Activated CD4-positive, alpha-beta T cell treated with anti-CD3 and anti-CD28 coated beads, Interleukin-10, Interleukin-2, amounts not matched to agents 100 ng/mL and 50 ng/mL, durations not matched to agents 16 hours and 8 hours (primary cell): ENCODE measurements at places on chromosomes 12 and 14.

GRCh38 chr14:62097072-62097471, 334.9 kb downstream of the SNAPC1 start:
- no peak for DNase-seq

- no peak for DNase-seq
These were observed 6.4 kb upstream of the TBPL2 start for GRCh38 chr14:55446833-55447232.

DNA sequence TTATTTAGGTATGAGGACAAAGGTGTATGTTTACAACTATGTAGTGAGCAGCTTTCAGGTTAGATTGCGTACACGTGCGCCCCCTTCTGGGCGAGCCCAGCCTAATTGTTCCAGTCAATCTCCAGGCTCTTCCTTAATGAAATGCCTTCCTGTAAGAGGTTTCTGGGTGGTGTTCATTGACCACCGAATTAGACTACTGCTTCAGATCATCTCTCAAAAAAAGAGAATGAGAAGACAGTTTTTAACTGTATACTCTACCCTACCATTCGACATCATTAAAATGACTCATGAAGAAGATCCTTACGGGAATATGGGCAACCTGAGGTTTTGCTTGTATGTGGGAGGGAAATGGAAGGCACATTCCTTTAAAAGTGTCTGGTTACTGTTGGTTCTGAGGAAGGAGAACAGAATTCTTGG, 2.1 kb downstream of the LUM start:
- peak; percentile 63 for DNase-seq

GRCh38 chr12:32134101-32134888, 27.6 kb downstream of the BICD1 start:
- peak; percentile 90 for DNase-seq

DNA sequence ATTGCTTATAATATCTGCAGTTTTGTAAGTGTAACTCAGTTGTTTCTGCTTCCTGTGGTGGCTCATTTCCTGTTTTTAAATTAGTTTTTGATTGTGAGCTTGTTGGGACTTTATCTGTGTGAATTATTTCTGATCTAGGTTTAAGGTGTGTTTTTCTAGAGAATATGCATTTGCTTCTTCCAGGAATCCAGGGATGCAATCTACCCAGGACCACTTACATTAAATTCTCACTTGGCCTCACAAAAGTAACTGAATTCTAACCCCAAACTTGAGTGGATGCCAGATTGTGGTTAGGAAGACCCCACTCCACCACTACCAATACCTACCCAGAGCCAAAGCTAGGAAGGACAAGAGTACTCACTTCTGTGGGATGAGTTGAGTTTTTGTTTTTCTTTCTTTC, 11.9 kb downstream of the STYX start:
- DNase-seq: peak; percentile 9

DNA sequence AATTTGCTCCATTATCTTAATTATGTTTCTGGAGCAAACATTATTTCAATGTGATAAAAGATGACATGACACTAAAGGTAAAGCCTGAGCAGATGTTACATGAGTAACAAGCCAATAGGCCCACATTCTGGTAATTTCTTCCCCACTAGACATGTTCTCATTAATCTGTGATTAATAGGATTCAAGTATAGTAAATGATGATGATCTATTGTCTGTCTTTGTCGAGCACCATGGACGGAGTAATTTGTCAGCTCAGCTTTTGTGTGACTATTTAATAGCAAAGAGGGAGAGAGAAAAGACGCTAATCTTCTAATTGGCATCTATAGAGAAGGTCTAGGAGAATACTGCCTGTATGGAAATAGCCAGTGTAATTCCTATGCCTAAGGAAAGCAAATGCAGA, 62.2 kb upstream of the INSM2 start:
- no peak for DNase-seq

GRCh38 chr14:54188064-54188666, 208.6 kb upstream of the CDKN3 start:
- DNase-seq: no peak

DNA sequence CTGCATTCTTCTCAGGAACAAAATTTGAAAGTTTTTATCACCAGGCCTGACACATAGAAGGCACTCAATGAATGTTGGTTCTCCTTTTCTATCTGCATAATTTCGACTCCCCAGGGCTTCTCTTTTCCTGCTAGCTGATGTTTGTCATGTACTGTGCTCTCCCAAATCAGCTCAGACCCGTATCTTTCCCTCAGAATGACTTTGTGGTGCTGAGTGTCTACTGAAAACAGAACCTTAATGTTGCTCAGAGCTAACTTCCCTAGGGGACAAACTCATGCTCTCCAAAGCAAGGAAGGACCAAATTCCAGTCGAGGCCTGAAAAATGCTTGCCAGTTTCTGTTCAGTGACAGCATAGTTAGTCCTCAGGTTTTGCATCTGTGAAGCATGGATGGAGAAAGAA, 1.9 kb downstream of the ARHGDIB start:
- no peak for DNase-seq

DNA sequence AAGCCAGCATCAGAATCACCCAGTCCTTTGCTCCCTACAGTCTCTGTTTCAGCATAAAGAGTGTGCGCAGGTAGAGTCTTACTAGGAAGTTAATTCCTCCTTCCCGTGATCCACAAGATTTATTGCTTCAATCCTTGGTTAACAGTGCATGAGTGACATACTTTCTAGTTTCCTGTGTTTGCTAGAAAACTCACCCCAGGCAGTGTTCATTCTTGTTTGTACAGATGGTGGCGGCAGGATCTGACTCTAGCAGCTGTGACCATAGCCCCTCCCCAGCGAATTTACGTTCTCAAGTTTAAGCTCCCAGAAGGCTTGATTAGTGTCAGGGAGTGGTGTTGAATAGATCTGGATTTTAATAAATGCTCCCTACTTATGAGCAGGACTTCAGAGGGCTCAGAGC, 75.9 kb upstream of the ANO2 start:
- DNase-seq: no peak

DNA sequence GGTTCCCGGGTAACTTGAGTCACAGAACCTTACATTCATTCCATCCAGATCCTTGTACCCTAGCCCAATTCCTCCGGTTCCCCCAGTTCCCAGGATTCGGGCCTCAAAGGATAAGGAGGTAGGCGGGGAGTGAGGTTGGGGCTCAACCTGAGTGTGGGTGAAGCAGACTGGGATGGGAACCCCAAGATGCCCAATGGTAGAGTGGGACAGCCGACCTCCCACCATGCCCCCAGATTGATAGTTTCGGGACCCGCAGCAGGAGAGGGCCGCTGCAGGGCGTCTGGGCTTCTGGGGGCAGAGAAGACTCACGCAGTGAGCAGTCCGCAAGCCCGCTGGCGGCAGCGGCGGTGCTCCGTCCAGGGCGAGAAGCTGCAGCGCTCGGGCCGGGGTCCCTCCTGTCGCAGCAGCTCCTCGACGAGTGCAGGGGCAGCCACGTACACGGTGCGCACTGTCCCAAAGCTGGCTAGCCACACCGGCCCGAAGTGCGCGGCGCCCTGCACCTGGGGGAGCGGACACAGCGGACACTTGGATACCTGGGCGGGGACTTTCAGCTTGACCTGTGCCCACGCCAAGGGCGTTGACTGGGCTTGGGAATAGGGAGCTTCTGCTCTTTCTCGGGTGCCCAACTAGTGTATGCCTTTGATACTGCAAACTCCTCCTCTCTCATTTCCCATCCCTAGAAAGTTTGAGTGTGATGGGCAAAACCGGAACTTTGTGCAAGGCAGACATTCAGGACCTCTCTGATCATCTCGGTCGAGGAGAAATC, 997 bp downstream of the CYP27B1 start:
- DNase-seq: no peak

DNA sequence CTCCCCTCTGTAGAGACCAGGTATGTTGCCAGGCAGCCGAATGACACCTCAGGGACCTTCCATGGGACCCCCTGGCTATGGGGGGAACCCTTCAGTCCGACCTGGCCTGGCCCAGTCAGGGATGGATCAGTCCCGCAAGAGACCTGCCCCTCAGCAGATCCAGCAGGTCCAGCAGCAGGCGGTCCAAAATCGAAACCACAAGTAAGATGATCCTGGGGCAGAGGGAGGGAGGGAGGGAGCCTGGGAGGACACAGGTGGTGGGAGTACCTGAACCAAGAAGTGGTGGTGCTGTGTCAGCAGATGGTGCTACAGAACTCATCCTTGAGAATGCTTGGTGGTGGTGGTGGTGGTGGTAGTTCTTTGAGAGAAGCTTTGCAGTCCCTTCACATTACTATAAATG, 1.0 kb downstream of the SMARCD1 start:
- DNase-seq: no peak

- DNase-seq: no peak
These were observed at the start of gene NPC2 for GRCh38 chr14:74492776-74493342. NPC2 (minus strand) TSS chr14:74493305; CDS start chr14:74493274, 31 bp downstream.

DNA sequence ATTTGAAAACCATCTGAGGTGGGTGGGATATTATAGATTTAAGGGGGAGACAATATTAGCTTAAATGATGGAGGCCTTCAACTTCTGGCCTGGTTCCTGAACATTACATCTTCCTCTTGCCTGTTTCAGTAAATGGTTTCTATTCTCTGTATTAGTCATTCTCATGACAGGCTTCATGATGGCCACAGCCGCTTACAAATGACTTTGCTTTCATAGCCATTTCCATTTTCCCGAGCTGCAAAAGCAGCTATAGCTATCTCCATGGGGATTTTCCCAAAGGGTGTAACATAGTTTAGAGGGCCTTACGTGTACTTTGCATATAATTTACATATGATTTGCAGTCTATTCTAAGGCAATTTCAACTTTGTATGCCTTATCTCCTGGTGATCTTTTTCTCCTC, 121.8 kb downstream of the NRXN3 start:
- no peak for DNase-seq

DNA sequence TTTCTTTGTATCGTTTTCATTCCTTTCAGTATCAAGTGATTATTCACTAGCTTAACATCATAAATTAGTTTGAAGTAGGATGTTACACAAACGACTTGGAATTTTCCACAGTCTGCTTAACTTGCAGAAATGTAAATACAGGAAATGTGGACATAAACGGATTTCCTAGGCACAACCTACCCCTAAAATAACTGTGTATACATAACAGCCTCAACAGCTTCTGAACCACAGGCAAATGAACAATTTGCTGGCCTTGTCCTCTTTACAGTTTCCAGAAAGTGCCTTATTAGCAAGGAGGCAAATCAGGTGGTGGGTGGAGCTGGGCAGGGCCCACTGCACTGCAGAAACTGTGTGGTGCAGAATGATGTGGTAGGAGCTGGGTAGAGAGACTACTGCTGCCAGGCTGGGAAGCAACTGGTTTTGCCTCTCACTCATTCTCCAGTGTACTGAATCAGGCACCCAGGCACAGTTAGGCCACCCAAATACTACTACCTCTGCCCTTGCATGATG, 14.1 kb downstream of the DRAM1 start:
- no peak for DNase-seq

- DNase-seq: no peak
These were observed 8.5 kb downstream of the RARG start for GRCh38 chr12:53223389-53224060.

DNA sequence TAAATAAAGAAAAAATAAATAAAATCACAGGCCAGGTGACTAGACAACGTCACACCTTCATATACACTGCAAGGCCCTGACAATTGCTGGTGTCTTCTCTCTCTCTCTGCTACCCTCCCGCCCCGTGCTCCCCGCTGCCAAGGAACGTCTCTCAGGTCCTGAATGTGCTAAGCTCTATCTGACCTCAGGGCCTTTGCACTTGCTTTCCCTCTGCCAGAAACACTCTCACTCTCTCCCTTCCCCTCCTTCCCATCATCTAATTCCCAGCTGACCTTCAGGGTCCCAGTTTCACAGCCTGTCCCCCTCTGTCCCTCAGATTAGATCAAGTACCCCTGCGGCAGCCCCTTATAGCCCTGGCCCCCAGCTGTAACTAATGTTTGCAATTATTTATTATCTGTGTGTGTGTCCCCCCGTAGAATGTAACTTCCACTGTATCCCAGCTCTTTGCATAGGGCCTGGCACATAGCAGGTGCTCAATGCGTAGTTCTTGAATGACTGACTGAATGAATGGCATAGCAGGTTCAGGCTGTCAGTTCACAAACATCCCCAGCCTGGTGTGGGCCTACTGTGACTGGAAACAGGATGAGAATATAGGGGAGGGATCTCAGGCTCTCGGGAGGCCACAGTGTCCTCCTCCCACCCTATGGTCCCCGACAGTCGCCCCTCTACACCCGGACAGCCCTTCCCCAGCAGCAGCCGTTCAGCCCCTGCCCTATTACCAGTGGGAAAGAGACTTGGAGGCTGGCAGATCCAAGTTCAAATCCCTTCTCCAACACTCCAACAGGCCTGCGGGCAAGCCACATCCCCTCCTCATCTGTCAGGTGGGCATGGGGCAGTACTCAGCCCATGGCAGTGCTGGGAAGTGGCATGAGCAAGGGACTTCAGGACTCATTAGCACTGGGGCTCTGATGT, 6.6 kb downstream of the BEGAIN start:
- DNase-seq: no peak

DNA sequence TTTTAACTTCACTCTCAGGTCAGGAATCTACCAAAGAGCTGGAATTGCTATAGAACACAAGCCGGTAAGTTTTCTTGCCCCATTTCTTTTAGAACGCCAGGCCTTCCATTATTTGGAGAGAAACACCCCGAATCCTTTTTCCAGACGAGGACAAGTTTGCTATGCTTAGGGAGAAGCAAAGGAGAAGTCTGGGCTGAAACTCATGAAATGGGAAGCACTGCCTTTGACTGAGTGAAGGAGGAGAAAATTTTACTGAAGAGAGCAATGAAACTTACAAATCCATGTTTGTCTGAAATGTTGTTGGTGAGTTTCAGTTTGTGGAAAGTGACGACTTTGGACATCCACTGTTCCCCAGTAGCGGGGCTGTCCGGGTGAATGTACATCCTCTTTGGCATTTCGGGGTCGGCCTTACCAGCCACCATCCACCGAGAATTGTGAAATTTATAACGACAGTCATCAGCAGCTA, 3.3 kb downstream of the TBX3 start:
- no peak for DNase-seq

GRCh38 chr12:8096281-8096915, 14.3 kb downstream of the NECAP1 start:
- DNase-seq: no peak

GRCh38 chr12:120722784-120723183, 2.8 kb upstream of the ACADS start:
- no peak for DNase-seq

DNA sequence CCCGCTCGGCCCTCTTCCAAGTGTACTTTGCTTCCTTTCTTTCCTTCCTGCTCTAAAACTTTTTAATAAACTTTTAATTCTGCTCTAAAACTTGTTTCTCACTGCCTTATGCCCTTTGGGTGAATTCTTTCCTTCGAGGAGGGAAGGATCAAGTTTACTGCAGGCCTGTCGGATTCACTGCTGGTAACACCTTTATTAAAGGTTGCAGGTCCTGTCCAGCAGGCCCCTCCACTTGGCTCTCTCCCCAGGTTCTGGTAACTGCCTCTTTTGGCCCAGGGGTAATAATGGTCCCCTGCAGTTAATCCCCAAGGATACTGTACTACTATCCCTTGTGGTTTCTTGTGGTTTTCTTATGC, 152.7 kb upstream of the EEA1 start:
- no peak for DNase-seq

GRCh38 chr12:50050410-50051098, 6.8 kb upstream of the ASIC1 start:
- DNase-seq: no peak

- no peak for DNase-seq
These were observed 161.1 kb downstream of the NUAK1 start for GRCh38 chr12:105977652-105978051.
